ENCODE measurements at places on chromosomes 4 and X.

DNA sequence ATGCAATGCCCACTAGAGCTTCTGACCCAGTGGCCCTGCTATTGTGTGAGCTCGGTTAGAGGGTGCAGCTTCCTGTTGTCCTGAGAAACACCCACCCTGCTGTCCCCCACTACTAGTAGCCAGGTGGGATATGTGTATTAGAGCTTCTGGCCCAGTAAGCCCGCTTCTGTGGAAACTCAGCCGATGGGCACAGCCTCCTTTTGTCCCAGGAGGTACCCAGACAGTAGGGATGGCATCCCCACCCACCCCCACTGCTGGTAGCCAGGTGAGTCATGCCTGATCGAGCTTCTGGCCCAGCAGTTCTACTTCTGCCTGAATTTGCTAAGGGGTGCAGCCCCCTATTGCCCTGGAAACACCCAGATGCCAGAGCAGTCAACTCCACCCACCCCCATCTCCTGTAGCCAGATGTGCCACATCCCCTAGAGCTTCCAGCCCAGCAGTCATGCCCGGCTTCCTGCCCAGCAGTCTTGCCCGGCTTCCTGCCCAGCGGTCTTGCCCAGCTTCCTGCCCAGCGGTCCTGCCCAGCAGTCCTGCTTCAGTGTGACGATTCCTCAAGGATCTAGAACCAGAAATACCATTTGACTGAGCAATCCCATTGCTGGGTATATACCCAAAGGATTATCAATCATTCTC lies 162.7 kb upstream of the KLF8 start:
- DNase-seq: no peak

GRCh38 chr4:101066626-101067170 lies 280.6 kb downstream of the PPP3CA start:
- DNase-seq: no peak

GRCh38 chr4:186485561-186486062 lies 69.8 kb downstream of the MTNR1A start:
- no peak for DNase-seq

- no peak for DNase-seq
Observed at GRCh38 chr4:173934933-173935620, 348.4 kb downstream of the FBXO8 start.

DNA sequence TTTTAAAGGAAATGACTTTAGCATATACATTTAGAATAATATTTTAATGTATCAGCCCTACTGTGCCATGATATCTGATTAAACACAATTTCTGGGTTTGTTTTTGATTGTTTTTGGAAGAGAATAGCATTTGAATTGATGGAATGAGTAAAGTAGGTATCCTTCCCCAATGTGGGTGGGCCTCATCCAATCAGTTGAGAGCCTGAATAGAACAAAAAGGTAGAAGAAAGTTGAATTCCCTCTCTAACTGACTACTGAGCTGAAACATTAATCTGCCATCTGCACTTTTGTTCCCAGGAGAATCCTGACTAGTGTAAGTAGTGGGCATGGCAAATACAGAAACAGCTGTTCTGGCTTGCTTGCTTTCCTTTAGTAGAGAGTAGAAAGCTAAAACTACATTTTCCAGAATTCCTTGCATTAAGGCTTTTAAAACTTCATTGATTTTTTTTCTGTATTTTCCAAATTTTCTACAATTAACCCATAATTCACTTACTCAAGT lies 9.7 kb upstream of the SEC24D start:
- DNase-seq: no peak

DNA sequence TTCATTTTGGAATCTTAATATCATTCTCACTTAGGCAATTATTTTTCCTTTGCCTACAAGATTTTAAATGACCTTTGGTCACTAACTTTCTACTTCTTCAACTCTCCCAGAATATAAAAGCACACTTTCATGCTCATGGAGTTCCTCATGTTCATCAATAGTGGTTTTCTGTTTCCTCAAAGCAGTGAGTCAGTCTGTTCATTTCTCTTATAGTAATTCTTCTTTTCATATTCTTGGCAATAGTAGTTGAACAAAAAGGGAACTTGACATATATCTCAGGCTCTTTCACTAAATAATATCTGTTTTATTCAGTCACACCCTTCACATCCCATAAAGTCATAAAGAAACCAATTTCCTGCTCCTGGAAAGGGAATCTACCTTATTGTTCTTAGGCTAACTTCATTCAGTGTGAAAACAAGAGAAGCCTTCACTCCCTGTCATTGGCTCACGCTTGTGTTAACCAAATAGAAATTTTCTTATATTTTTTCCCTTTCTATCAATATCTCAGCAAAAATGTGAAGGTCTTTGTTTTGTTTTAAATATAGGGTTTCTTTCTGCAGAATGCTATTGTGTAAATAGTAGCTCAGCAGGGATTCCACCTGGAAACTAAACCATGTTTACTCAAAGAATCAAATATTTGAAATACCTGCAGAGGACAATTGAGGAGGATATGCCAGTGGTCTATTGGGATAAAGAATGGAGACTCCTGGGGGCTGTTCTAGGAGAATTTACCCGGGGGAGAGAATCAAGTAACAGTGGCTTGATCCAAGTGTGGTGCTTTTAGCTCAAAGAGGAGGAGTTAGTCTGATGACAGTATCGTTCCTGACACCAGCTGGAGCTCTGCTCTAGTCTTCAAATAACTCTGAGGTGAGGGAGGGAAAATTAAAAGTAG lies 13.4 kb upstream of the TNIP3 start:
- DNase-seq: no peak

- DNase-seq: no peak
Observed at GRCh38 chr4:732911-733630, 27.4 kb downstream of the PCGF3 start.

- DNase-seq: no peak
Observed at GRCh38 chrX:107355533-107355932, 93.9 kb upstream of the FRMPD3 start.

GRCh38 chrX:112521676-112522075 lies 158.1 kb downstream of the LHFPL1 start:
- DNase-seq: no peak

- DNase-seq: no peak
Observed at GRCh38 chr4:4867375-4868039, 8.0 kb downstream of the MSX1 start.

DNA sequence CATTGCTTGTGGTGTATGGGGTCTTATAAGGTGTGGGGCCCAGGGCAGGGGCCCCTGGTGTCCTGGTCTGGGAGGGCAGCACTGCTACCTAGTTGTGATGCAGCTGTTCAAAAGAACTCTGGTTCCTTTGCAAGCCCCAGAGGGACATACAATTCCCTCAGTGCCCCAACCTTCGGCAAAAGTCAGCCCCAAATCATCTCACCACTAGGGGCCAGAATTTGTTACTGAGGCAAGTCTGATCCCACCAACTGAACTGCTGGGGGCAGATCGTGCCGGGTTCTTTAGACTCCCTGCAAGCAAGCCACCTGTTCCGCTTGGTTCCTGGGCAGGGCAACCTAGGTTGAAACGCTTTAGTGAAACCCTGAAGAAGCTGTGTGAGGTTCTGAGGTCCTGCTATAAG lies 180.1 kb upstream of the S100G start:
- DNase-seq: no peak

DNA sequence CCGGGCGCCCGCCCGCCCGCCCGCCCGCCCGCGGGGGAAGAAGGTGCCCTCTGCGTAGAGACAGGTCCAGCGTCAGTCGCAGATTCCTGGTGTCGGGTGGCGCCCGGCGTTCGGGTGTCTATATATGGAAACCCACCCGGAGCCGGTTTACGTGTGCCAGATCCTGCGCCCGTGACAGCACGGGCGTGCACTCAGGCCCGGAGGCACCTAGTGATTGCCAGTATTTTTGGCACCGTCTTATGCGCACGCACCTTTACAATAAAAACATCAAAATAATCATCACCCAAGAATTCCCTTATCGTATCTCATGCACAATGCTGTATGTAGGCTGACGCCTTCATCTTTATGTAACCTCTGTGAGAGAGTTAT lies 519 bp downstream of the SLC25A4 start:
- DNase-seq: no peak

DNA sequence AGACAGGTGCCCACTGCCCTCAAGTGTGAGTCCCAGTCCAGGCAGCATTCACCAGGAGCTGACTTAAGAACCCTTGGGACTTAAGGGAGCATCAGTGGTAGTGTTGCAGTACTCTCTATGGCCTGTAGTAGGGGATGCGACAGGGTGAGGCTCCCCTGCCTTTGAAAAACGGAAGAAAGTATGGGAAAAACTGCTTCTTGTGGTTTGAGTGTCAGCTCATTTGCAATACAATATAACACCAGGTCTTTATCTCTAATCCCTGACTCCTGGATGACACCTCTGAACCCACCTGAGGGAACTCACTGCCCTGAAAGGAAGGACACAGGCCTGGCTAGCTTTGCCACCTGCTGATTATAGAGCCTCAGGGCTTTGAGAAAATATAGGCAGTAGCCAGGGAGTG lies 176.0 kb downstream of the SMARCA1 start:
- DNase-seq: no peak

- no peak for DNase-seq
Observed at GRCh38 chr4:26877961-26878360, 17.3 kb downstream of the STIM2 start.

DNA sequence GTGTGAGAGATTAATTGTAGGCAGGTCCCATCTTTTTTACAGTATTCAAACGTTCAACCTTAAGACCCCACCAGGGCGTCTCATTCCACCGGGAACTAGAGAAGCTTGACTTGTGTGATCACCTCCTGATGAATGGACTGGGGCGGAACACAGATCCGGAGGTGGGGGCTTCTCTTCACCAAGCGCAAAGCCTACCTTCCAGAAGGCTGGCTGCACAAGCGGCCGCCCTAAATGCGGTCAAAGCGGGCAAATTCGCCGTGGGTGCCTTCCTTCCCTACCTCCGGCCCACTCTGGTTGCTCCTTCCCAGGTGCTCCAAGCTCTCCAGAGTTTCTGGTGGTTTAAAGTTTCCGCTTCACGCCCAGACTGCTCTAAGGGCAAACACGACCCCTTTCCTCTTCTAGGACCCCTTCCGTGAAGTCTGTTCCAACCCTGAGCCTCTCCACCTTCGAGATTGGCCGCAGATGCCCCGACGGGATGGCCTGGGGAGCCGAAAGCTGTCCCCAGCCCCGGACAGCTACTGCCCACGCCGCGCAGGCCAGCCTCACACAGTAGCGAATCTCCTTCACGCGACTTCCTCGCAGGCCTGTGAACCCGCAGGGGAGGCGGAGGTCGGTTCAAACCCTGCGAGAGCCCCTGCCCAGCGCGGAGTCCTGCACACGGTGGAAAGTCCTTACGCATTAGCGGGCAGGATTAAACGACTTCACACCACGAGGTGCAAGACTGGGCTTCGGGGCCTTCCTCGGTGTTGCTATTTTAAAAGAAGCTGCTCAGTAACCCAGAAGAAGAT lies 1.6 kb upstream of the WWC2 start:
- DNase-seq: peak; percentile 56

GRCh38 chr4:118285931-118286330 lies 66.9 kb downstream of the PRSS12 start:
- DNase-seq: no peak

DNA sequence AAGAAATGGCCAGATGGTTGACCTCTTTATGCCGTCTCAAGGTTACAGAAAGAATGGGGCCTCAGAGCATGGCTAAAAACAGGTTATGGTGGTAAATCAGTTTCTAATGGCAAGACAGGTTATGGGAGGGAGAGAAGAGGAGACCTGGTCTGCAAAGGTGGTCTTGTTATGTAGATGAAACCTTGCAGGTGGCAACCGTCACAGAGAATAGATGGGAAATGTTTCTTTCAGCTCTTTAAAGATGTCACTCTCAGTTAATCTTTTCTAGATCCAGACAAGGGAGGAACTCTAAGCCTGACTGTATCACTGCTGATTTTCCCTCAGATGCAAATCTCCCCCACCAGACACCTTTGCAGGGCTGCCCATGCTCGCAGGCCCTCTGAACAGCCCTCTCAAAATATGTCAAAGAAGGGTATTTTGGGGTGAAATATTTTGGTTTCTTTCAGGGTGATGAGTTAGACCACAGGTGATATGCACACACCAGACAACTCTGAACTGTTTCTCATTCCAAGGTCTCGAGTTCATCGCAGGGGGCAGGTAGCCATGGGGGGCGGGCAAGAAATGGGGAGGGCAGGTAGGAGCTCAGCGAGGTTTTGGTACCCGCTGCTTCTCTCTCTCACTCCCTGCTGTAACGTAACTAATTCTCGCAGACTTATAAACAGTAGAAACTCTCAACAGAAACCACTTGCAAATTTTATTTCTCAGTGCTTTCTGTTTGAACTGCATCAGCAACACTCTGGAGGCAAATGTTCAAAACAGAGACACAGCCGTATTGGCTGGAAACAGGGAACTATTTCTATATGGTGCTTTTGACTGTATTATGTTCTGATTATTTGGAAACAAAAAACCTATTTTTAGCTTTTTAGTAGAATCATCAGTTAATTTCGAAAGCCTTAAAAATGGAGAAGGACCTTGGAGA lies 32.4 kb downstream of the CASP3 start:
- no peak for DNase-seq

All from activated CD4-positive, alpha-beta T cell treated with anti-CD3 and anti-CD28 coated beads, Interleukin-2, amount 10 ng/mL, durations not matched to agents 24 days and 14 days (primary cell).